ENCODE measurements at places on chromosomes 6 and 20.

GRCh38 chr6:139965393-139965792 lies 590.9 kb upstream of the CITED2 start:
- no peak for DNase-seq

- no peak for DNase-seq
Observed at GRCh38 chr20:46229478-46230105, 78.7 kb downstream of the CDH22 start.

DNA sequence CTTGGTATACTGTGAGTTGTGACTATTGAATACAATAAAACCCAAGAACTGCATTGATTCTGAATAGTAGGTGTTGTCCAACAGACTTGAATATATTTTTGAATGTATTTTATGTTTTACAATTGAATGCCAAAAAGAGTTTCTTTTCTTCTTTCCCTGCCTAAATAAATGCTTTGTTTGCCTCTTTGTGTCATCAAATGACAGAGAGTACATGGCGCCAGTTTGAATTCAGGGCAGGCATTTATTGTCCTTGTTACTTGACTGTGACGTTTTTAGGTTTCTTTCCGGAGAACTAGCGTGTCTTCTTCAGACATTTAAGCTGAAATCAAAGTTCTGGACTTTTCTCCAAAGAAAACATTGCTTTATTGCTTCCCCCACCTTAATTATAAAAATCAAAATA lies 16.6 kb downstream of the KIF3B start:
- no peak for DNase-seq

DNA sequence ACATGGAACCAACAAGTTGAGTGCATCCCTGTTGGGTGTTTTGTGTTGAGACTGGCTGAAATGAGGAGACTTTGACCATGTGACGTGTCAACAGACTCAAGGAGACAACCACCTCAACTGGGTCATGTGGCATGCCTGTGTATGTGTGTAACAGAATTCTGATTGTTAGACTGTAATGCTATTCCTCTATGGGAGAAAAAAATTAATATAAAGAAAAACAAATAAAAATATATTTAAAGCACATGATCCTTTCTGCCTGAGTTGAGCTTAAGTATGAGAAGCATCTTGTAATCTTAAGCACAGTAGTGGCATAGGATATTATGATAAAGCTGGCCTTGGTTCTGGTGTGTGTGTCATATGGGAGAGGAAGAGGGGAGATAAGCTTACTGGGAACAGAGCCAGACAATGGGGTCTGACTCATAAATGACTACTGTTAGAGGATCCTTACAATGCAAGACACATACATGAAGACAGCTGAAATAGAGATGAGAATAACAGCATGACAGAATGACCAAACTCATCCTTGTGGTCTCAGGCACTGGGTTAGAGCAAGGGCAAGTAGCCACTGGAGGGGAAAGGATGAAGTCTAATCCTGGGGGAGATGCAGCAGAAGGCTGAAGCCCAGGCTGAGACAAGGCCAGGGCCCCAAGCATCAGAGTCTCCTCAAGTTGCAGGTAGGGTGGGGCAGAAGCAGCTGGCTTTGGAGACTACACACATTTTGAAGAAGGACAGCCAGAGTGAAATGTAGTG lies 9.2 kb downstream of the TP53INP2 start:
- DNase-seq, result no peak
